MV-4-11 (cell line): ENCODE measurements at places on chromosomes 2 and 18.

DNA sequence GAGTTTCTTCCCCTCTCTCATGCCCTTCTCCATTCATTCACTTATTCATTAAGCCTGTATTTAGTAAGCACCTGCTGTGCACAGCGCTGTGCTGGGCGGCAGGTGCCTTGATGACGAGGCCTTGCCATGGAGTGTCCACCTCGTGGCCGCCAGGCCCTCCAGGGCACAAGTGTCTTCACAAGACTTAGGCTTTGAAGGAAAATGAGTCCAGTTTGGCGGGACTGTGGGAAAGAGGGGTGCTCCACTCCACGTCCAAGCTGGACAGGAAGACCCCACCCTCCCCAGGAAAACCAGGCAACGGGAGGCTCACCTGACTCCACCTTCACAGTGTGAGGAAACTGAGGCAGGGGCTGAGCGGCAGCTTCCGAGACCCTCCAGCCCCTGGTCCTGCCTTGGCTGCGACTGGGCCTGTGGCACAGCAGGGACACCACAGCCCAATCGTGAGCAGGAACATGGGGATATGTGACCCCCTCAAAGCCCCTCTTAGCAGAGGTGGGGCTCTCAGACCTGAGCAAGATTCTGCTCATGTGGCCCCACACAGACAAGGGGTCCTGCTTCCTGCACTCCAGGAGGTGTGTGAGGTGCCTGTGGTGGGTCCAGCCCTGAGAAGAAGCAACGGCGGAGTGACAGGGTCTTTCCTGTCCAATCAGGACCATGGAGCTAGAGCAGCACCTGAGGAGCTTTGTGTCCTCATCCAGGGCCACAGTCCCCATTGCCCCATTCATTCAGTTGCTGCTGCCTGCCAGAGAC lies 110.3 kb upstream of the ODC1 start:
- no peak for DNase-seq

GRCh38 chr18:52045946-52046675 lies 293.9 kb upstream of the DCC start:
- no peak for DNase-seq

GRCh38 chr2:59540864-59541263 lies 1012.6 kb downstream of the BCL11A start:
- peak; percentile 65 for DNase-seq

- no peak for DNase-seq
These were observed 125.2 kb downstream of the RTP5 start for GRCh38 chr2:241994556-241995213.

DNA sequence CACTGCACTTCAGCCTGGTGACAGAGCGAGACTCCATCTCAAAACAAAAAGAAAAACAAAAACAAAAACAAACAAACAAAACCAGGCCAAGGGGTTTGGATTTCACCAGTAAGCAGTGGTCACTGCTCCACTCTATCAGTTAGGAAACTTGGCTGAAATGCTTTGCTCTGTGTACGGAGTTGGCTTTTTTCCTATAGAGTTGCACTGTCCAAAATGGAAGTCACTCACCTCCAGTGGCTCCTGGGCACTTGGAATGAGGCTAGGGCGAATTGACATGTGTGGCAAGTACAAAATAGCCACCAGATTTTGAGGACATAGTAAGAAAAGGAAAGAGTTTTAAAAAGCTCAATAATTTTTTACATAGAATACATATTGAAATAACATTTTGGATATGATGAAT lies 228.7 kb downstream of the LOXHD1 start:
- DNase-seq: no peak

DNA sequence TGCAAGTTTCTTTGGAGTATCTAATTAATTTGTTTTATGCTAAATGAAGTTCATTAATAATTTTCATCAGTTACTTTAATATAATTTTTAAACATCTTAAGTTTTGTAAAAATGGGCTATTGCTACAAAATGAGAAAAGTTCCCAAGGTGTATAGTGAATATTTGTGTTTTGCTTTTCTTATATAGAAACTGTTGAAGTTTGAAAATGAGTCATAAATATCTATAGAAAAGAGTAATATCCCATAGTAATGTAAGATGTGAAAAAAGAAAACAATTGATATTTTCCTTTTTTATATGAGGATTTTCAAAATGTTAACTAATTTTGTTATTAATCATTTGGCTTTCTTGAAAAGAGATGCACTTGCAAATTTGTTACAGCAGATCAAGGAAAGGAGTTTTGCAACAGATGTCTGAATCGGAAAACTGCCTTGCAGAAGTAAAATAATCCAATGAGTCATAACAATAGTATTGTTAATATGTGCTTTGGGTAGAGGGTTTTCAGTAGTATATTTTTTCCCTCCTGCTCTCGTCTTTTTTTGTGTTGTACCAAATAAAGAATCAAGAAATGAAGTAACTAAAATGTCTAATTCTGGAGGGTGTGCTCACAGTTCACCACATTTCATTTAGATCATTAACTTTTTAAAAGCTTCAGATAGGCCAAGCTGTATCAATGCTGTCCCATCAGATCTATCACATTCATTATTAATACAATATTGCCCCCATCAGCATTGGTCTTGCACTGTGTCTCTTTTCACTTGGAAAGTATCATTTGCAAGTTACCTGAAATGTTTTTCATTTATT lies 15.5 kb downstream of the DUSP19 start:
- no peak for DNase-seq

- no peak for DNase-seq
These were observed 132.1 kb downstream of the SUCLG1 start for GRCh38 chr2:84326831-84327432.

DNA sequence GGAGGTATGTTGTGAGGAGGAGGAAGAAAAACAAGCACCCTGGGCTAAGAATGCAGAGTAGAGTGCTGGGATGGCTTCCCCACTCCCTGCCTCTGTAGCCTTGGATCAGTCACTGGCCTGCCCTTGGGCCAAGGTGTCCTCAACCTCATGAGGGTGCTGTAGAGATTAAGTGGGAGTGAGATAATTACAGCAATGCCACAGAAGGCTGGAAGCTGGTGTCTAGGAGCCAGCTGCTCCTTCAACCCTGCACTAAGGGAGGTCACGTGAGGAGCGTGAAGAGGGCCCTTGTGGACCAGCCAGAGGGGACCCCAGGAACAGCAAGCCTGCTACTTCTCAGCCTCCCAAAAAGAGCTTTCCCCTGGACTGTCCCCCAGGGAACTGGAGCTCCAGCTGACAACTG lies 95.2 kb downstream of the TTC32 start:
- no peak for DNase-seq

DNA sequence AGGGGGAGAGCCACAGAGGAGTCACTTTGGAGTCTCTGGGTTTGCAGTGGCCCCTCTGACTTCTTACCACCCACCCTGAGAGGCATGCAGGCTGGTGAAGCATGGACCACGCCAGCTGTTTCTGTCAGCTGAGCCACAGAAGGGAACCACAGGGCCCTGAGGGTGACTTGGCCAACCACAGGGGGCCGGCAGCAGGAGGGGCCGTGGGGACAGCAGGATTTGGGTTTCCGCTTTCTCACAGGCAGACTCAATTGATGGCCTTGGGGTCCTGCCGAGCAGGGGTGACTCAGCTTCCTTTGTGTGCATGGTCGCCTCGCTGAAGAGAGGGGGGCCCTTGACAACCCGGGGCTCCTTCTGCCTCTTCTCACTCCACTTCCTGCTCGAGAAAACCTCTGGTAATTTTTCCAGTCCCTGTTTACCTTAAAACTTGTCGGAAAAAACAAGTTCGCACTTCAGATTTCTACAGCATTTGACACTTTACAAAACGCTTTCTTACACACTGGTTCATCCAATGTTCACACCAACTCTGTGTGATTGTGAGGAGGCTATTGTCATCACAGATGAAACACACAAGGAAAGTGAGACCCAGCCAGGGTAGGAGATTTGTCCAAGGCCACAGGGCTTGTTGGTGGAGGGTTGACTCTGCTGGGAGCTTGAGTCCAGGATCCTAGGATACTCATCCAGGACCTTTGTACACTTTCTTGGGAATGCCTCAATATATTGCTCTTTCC lies 311.2 kb downstream of the LPIN1 start:
- peak; percentile 98 for DNase-seq

DNA sequence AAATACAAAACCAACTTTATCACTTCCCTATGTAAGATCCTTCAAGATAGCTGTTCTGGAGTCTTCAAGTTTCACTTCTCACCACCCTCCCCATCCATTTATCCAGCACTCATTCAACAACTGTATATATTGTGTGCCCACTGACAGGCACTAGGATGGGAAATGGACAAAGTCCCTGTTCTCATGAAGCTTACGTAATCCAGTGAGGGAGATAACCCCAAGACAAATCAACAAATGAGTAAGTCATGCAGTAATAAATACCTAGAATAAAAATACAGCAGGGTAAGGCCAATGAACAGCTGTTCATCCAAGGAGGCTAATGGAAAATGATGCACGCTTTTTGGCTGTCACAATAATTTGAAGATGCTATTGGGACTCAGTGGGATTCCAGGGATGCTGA lies 133.8 kb downstream of the MEMO1 start:
- peak; percentile 87 for DNase-seq
